SHP77 (cell line): ENCODE measurements at places on chromosomes 1 and 21.

DNA sequence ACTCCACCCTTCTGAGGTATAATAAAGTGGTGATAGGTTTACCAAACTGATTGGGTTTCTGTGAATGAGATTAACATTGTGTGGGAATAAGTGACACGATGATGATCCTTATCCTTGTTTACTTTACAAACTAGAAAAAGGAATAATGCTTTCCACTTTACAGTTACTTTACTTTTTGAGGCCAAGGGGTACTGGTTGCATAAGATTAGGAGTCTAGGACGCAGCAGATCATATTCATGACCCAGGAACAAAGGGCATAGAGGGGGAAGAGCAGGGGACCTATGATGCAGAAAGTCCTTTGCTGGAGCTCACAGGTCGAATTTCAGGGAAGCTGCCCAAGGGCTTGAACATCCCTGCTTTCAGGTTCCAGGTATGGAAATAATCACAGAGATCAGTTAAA lies 20.4 kb downstream of the FGGY start:
- no peak for DNase-seq

DNA sequence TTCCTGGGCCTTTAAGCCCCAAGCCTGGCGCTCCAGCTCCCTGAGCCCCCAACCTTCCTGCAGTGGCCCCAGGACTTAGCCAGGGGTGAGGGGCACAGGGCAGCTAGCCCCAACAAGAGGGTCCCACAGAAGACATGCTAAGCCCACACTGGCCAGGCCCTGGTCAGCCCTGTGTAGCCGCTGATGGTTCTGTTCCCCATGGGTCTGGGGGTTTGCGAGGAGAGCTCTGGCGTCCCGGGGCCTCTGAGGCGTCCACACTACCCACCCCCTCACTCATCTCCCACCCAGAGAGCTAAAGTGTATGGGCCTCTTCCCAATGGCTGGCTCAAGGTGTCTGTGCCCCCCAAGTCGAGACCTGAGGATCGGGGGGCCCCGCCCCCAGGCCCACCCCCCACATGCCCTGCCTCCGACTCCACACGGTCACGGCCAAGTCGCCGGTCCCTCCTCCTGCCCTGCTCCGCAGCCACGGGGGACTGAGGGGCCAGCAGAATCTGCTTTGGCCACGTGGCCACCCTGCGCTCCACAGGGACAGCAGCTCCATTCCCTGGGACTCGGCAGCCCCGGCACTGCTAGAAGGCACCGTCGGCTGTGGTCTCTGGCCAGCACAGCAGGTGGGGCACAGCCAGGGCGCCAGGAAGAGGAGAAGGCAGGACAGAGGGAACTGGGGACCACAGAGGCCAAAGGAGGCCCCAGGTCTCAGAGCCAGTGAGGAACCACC lies 7.8 kb downstream of the TNFRSF18 start:
- no peak for DNase-seq

DNA sequence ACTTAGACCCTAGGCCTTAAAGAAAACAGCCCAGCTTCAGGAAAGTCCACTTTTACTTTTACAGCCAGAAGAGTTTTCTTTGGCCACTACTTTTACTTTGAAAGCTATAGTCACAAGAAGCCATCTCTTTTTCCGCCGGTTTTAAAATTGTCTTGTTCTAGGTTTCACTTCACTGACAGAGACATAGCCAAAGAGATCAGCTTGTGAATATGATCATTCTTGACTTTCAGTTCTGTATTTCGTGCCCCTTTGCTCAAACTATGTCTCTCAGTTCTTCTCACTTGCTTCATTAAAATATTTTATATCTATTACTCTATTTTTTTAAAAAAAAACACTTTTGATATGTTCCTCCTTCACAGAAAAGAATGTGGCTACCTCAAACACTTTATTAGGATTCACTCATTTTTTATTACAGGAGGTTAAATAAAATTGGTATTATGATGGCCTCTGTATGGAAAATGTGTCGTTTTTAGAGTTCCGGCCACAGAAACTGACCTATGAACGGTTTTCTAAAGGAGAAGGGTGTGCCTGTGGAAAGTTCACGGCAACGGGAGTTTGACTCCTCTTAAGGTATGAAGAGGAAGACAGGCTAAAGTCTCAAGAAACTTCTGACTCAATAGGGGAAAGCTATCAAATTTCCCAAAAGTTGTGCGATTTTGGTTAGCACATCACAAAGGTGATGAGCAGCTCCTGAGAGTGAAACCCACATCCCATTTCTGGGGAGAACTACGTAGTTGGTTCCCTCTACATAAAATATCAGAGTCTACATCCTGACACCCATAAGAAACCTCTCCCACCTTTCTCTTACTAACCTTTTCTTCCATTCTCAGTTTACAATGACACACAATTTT lies 1.2 kb downstream of the MCOLN2 start:
- DNase-seq: no peak

DNA sequence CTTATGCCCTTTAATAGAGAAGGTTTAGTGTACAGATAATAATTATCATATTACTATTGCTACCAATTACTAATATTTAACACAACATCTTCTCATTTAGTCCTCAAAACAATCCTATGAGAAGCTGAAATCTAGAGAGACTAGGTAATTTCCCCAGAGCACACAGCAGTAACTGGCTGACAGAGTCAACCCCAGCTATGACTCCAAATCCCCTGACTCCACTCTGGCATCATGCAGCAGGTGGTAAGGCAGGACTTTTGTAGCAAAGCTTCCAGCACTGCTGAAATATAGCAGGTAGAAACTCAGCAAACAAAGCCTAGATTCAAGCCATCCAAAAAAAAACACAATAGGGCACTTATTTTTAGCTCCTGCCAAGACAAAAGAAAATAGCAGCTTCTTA lies 79.3 kb upstream of the RGS2 start:
- no peak for DNase-seq

DNA sequence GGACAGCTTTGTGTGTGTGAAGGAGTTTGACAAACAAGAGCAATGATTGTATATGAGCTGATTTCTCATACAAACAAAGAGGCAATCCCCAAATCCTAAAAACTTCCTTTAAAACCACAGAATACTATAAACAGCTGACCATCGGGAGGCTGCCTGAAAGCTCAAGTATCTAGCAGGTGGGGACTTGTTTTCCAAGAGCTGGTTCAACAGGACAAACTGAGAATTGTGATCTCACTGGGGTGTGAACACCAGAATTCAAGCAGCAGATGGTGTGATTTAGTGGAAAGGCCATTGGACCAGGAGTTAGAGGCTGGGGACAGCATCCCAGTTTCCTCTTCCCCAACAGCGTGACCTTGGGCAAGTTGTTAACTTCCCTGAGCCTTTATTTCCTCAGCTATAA lies 13.9 kb downstream of the LMX1A start:
- DNase-seq: no peak

GRCh38 chr1:202905331-202905730 lies 16.4 kb upstream of the RABIF start:
- DNase-seq: no peak

DNA sequence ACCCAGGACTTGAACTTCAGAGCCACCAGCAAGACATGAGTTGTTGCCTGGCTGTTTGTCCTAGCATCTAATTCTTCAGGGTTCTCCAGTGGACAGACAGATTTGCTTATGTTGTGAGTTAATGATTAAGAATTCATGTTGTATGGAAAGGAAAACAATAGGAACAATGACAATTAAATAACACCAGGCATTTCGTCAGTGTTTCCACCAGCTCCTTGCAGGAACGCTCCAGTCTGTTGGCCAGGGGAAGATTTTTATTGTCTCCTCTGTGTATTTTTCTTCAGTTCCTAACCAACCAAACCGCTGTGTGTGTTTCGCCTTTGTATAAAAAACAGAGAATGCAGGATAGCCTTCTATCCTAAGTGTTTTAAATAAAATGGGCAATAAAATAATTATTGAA lies 64.4 kb upstream of the PTGFR start:
- DNase-seq: no peak

DNA sequence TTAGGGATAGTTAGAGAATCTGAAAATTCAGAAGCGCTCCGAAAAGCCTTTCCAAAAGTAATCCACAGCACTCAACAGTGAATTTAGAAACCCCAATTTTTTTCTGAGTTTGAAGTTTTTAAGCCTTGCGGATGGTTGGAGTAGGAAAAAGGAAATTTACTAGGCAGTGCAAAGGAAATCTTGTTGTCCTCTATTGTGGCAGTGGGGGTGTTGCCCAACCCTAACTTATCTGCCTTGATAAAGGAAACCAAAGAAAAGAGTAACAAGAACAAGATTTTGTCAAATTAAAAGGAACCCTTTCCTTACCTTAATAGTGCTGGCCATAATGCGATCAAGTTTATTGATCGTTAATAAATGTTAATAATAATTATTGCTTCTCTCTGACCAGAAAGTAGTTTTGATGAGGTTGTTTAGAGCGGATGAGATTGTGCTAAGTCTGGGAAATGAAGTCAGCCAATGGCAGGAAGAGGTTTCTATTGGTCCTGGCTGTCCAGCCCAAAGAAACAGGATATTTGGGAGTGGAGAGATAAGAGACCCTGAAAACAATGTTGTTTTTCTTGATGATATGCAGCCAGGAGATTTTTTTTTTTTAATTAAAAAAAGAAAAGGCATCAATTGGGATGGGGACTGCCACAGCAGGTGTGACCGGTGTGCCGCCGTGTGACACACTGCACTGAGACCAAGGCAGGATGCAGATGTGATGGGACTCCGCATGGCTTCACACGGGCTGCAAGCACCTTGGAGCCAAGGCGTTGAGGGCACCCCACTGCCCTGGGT lies at the start of gene ERG:
Gene ERG, minus strand, starts transcription at position 421 of the 777 bp plus-strand sequence. Its CDS starts 97 bp downstream, at position 324.
- DNase-seq: no peak

- no peak for DNase-seq
These were observed 4.4 kb downstream of the B4GALT3 start for GRCh38 chr1:161172776-161173376.

- no peak for DNase-seq
These were observed 20.1 kb downstream of the OSBPL9 start for GRCh38 chr1:51636764-51637522.

DNA sequence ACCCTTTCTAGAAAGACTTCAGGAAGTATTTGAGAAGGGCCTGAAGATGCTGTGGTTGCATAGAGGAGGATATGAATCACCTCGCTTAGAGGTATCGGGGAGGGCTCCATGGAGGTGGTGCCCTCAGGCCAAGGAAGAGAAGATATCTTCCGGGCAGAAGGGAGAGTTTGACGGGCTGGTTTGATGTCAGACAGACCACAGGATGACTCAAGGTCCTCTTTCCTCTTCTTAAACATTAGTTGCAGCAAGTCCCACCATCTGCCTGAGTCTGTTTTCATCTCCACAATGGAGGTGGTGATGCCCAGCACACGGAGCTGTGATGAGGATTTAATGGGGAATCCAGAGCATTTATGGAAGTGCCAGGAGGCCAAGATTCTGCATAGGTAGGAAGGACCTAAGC lies 25.1 kb upstream of the RUNX3 start:
- DNase-seq: no peak

DNA sequence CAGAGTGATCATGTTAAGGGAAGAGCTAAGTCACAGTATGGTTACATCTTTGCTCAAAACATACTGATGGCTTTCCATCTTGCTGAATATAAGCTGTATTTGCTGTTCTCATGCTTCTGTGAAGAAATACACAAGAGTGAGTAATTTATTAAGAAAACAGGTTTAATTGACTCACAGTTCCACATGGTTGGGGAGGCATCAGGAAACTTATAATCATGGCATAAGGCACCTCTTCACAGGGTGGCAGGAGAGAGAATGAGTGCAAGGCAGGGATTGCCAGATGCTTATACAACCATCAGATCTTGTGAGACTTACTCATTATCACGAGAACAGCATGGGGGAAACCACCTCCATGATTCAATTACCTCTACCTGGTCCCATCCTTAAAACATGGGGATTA lies 24.4 kb upstream of the RGS5 start:
- no peak for DNase-seq

GRCh38 chr1:196461521-196461920 lies 146.7 kb downstream of the KCNT2 start:
- no peak for DNase-seq

GRCh38 chr1:83017701-83018100 lies 981.2 kb downstream of the TTLL7 start:
- DNase-seq: peak; percentile 65

GRCh38 chr1:212341090-212341489 lies 55.9 kb downstream of the PPP2R5A start:
- no peak for DNase-seq

GRCh38 chr1:70910013-70910412 lies 137.6 kb downstream of the PTGER3 start:
- DNase-seq: no peak

- DNase-seq: peak; percentile 83
These were observed 309.3 kb downstream of the DISC1 start for GRCh38 chr1:231935856-231936255.

- DNase-seq: no peak
These were observed 772.0 kb downstream of the LTN1 start for GRCh38 chr21:28220680-28221079.

- no peak for DNase-seq
These were observed 206.3 kb downstream of the COL11A1 start for GRCh38 chr1:102901996-102902395.

GRCh38 chr1:32907435-32907834 lies 6.2 kb upstream of the TMEM54 start:
- no peak for DNase-seq

DNA sequence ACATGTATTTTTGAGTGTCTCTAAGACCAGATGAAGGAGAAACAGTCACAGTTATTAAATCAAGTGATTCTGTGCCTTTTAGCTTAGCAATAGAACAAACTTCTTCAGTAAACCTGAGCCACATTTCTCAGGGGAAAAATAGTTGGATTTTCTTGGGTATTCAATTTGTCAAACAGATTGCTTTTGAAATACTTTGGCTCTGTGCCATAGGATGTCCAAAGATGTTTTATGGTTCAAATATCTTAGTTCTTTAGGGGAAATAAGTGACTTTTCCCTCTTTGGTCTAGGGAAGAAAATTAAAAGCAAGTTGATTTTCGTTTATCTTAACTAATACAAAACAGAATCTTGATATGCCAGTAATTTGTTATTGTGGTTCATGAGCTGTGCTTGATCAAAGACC lies 125.9 kb downstream of the ATP5PO start:
- DNase-seq: no peak

DNA sequence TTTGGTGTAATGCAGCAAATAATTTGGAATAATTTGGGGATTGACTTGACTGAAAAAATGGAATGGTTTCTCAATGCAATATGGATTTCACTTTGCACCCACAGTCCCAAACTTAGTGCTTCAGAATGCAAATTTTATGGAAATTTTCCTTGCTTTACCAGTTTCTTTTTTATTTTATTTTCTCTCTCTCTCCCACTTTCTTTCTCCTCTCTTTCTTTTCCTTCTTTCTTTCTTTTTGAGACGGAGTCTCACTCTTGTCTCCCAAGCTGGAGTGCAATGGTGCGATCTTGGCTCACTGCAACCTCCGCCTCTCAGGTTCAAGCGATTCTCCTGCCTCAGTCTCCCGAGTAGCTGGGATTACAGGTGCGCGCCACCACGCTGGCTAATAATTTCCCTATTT lies 110.3 kb downstream of the KCNN3 start:
- DNase-seq: no peak

- DNase-seq: no peak
These were observed 22.7 kb downstream of the NDUFS5 start for GRCh38 chr1:39048745-39049370.

- DNase-seq: peak; percentile 97
These were observed 3.0 kb upstream of the ID3 start for GRCh38 chr1:23562137-23562876.

GRCh38 chr1:12769976-12770505 lies 3.5 kb upstream of the PRAMEF12 start:
- no peak for DNase-seq

- no peak for DNase-seq
These were observed 343.3 kb downstream of the SETD4 start for GRCh38 chr21:35716876-35717565.

- DNase-seq: no peak
These were observed 74.2 kb downstream of the ST3GAL3 start for GRCh38 chr1:43781574-43781973.
